ENCODE measurements at places on chromosomes 7 and 10. TPM values are rescaled to one million over a fixed set of nuclear protein-coding genes. Genes with fewer than 3 reads are reported as not detected.

GRCh38 chr7:46145412-46145811 lies 224.3 kb upstream of the IGFBP3 start:
- DNase-seq: no peak
- no peak overlapping the region for H3K27ac ChIP-seq
- no peaks in the 10 kb centered on the region for H3K27me3 ChIP-seq
- H3K36me3 ChIP-seq: no peaks in the 10 kb centered on the region
- H3K4me1 ChIP-seq: no peaks in the 10 kb centered on the region

- H3K27ac ChIP-seq: no peak overlapping the region
- H3K4me1 ChIP-seq: no peaks in the 10 kb centered on the region
- H3K27me3 ChIP-seq: peaks cover 6% of the 10 kb centered on the region
- no peak for DNase-seq
Measured at GRCh38 chr10:44395396-44395795, 10.5 kb upstream of the CXCL12 start.

DNA sequence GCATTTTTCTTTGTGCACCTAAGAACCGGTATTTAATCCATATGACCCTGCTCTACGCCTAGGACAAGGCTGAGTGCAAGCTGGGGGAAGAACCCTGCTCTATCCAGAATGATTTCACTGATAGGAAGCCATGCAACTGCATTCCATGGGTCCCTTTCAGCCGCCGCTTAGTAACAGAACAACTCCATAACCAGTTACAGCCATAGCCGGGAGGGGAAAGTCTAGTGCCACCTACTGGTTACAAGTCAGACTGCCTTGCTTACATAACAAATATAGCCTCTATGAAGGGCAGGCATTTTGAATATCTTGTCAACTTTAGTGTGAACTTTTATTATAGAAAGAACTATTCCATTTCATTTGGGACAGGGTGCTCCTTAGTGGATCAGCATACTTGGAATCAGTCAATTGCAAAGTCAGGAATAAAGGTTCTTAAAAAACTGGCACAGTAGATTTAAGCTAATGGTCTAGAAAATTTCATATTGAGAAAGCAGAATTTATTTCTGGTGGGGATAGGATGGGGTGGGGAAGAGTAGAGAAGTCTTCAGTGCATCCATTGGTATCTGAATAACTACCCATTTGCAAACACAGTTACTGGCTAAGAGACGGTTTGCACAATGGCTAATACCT lies 521.7 kb downstream of the ADRA2A start:
- no peak overlapping the region for H3K27ac ChIP-seq
- H3K4me1 ChIP-seq: no peaks in the 10 kb centered on the region
- H3K27me3 ChIP-seq: no peaks in the 10 kb centered on the region

GRCh38 chr10:111804781-111805180 lies 378.8 kb downstream of the GPAM start:
- no peak for DNase-seq
- H3K4me3 ChIP-seq: no peak overlapping the region
- H3K4me1 ChIP-seq: no peaks in the 10 kb centered on the region
- no peaks in the 10 kb centered on the region for H3K36me3 ChIP-seq
- no peaks in the 10 kb centered on the region for H3K27me3 ChIP-seq
- no peak overlapping the region for H3K27ac ChIP-seq

DNA sequence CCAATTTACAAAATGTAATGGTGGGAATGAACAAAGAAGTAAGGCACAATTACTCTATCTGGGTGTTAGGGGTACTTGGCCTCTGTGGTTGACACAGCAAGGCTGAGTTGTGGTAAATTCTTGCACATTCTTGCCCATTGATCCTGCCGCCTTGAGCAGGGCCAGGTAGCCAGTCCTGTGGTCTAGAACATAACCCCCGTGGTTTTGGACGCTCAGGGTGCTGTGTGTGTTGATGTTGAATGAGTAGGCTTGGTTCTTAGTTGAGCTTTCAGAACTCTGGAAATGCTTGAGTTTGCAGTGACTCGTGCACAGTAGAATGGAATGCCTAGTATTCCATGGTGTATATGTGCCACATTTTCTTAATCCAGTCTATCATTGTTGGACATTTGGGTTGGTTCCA lies 42.3 kb upstream of the CDHR3 start:
- H3K4me1 ChIP-seq: peaks cover 13% of the 10 kb centered on the region
- no peaks in the 10 kb centered on the region for H3K27me3 ChIP-seq
- H3K27ac ChIP-seq: no peak overlapping the region
- no peaks in the 10 kb centered on the region for H3K36me3 ChIP-seq
- DNase-seq: no peak

DNA sequence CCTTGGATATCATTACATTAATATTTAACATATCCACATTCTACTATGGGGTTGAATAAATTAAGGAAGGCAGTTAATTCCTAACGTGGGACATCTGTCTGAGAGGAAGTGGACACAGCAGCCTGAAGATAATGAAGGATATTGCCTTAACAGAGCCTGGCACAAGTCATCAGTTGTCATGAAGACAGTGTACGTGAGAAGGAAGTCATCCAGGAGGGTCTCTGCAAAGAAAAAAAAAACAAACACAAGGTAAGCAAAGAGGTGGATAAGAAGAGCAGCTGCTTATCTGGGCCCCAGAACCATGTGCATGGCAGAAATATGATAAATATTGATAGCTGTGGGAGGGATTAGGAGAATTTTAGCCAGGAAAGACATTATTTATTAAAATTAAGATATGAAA lies 190.0 kb downstream of the RAPGEF5 start:
- no peaks in the 10 kb centered on the region for H3K36me3 ChIP-seq
- no peaks in the 10 kb centered on the region for H3K4me1 ChIP-seq
- no peak for DNase-seq
- H3K4me3 ChIP-seq: no peak overlapping the region

UCMA gene
- not detected for total RNA-seq

METTL27 gene
- 1.6 TPM for total RNA-seq

KIF20B gene
- 17.1 TPM for total RNA-seq

LIPF gene
- total RNA-seq: not detected
